ENCODE measurements at places on chromosomes 16 and 17. TPM values are rescaled to one million over a fixed set of nuclear protein-coding genes. Genes with fewer than 3 reads are reported as not detected.

The B3GNT9 gene
- 63.7 TPM for total RNA-seq

The SERPINF2 gene
- 0.14 TPM for total RNA-seq

The PLEKHH3 gene
- total RNA-seq: 11.0 TPM

The ITGA3 gene
- 533 TPM for total RNA-seq

The TMIGD1 gene
- total RNA-seq: not detected

The EFNB3 gene
- total RNA-seq: 1.5 TPM

The PLXDC1 gene
- total RNA-seq: 0.22 TPM

Data from placental pericyte (primary cell).